ENCODE measurements at places on chromosomes 1 and 21. TPM values are rescaled to one million over a fixed set of nuclear protein-coding genes. Genes with fewer than 3 reads are reported as not detected.

DNA sequence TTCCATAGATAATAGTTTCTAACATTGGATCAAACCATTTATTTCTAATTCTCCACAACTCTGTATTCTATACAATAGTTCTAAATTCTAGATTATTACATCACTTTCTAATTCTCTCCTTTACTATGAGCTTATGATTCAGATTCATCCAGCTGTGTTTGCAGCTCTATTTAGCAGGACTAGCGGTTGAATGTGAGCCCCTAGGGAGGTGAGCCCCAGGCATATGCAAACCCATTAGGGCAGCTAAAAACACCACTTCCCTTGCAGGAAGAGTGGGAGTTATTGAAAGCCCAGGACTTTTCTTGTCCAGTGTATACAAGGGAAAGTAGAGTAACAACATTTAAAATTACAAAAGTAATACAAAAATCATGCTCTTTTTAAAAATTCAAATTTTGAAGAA is 56.9 kb downstream of the KRTAP19-8 start:
- DNase-seq: no peak

- peak; percentile 72 for DNase-seq
These were observed 10.4 kb downstream of the CAMTA1 start for GRCh38 chr1:6795661-6796060.

- DNase-seq: peak; percentile 69
These were observed 65.2 kb downstream of the SIK1 start for GRCh38 chr21:43361493-43362296.

The TRIM46 gene
- 6.9 TPM for total RNA-seq

DNA sequence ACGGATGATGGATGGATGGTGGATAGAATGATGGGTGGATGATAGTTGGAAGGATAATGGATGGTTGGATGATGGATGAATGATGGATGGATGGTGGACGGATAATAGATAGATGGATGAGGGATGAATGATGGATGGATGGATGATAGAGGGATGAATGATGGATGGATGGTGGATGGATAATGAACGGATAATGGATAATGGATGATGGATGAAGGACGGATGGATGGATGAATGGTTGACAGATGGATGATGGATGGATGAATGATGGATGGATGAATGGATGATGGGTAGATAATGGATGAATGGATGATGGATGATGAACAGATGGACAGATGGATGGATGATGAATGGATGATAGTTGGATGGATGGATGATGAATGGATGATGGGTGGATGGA is 255.1 kb downstream of the NPHP4 start:
- no peak for DNase-seq

DNA sequence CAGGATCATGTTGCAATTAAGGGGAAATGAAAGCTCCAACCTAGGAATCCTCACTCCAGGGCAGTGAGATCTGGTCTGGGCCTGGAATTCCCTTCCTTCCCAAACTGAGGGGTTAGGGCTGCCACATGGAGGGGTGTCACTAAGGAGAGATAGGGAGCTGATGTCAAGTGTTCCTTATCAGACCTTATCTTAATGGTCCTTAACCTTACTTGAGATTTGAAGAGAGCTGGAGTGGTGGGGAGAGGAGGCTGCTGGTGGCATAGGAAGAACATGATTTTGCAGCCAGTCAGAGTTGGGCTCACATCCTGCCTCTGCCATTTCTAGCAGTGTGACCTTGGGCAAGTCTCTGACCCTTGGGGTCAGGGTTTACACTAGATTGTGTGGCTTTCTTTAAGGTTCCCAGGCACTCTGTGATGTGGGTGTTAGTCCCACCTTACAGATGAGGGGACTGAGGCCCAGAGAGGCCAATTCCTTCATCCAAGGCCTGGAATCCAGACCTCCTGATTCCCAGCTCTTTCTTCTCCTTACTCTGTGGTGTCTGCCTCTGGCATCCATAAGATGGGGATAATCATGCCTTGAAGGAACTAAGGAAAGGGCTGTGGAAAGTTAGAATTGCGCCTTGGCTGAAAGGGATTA is 56.3 kb upstream of the SYNC start:
- no peak for DNase-seq

DNA sequence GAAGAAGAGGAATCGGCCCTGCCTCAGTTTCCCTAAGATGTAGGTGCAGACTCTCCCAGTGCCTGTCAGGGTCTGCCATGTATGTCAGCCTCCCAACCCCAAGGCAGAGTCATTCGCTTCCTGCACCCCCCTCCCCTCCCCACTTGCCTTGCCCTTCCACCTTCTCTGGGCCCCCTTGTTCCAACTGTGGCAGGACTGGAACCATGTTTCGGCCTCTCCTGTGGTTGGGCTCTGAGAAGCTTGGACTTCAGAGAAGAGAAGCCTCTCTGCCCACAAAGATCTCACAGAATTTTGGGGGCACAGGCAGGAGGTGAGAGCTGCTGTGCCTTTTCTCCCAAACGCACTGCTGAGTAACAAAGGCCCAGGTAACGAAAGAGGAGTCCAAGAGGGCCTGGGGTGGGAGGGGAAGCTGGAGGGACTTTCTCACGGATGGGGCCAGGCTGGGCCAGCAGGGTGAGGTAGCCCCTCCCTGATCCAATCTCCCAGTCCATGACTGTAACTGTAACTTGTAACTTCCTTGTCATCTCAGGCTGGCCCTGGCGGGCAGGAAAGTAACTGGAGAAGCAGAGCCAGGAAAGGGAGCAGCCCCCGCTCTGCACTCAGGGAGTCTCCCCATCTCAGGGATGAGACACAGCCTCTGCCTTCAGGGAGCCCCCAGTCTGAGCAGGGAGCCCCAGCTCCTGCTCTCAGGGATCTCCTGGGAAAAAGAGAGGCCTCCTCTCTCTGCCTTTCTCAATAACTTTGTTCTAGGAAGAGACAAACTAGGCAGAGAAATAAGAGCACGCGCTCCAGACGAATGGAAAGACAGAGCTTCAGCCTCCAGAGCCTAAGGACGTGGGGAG is 11.3 kb downstream of the CRABP2 start:
- DNase-seq: no peak

The SMIM34 gene
- not detected for total RNA-seq

DNA sequence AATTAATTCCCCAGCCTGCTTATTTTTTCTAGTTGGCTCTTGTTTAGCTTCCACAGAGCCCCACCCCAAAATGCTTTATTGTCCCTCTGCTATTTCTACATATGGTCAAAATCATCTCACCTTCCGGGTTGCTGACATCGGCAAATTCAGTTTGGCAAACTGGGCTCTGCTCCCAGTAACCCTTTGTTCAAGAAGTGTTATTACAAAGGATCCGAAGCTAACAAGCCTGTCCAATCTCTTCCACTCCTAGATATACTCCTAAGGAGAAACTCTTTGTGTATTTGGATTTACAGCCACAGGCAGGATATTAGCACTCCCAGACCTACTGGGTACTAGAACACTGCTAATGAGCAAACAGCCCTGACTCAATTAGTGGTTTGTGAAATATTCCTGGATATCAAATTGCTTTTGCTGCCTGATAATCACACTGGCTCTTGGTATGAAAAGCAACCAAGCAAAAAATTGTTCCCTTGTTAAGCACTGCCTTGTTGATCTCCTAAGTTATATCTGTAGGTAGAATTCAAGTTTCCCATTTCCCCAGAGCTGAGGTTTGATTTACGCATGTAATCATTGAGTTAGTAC is 4.0 kb downstream of the JUN start:
- DNase-seq: peak; percentile 71

The FCER1G gene
- 0.33 TPM for total RNA-seq

DNA sequence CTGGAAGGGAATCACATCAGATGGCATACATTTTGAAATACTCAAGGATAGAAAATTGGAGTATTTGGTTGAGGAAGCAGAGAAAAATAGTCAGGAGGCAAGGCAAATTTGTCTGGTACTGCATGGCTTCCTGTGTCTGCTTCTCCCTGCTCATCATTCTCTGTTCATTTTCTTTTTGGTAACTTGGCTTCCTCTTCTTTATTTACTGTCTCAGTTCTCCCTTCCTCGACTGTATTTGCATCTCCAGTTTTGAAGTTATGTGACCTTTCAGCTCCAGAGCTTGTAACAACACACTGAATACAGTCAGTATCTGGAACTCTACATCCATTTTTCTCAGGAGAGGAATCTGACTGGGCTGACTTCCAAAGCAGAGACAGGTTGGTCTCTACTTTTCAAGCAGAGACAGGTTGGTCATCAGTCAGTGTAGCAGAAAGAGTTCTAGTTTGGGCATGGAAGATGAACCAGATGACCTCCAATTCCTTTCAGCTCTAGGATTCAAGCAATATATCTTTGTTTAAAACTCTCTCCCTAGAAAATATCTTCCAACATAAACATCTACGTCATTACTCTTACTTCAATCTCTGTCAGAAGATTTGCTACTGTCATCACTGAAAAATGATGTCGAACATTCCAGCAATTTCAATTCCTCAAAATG is 571.2 kb downstream of the ADGRL2 start:
- DNase-seq: no peak

All from HFFc6 (cell line).